Activated T-cell treated with anti-CD3 and anti-CD28 coated beads, Interleukin-2, amount 50 U/mL, for 72 hours (primary cell): ENCODE measurements at places on chromosomes 1 and 21.
A peak's percentile ranks its signal among the peaks of the same experiment; 100 is the strongest.

DNA sequence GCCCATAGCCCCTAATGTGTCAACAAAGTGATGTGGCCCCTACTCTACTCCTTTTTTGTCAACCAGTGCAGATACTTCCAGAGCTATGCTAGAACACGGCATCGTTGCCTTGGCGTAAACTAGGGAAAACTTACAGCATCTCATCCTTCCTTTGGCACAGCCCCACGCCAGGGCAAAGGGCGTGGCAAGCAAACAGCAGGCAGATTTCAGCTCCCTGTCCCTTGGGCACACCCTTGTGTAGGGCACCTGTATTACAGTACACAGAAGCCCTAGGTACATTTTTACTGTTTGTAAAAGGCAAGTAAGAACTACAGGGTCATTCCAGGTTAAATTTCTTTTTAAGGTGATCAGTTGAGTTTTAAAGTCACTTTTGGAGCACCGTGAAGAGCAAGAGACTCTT lies 29.3 kb downstream of the PRDX6 start:
- DNase-seq: peak; percentile 9

- no peak for DNase-seq
Measured at GRCh38 chr1:59605184-59605583, 209.6 kb upstream of the HOOK1 start.

- no peak for DNase-seq
Measured at GRCh38 chr1:47587891-47588582, 150.2 kb downstream of the FOXD2 start.

GRCh38 chr1:43990271-43991199 lies 864 bp upstream of the CCDC24 start:
- no peak for DNase-seq

GRCh38 chr1:4743978-4744750 lies 89.8 kb downstream of the AJAP1 start:
- no peak for DNase-seq

- DNase-seq: no peak
Measured at GRCh38 chr1:42336978-42337377, 1.9 kb upstream of the FOXJ3 start.

GRCh38 chr1:212819726-212820125 lies 27.7 kb downstream of the SPATA45 start:
- DNase-seq: no peak

GRCh38 chr1:248844526-248844925 lies 6.5 kb downstream of the ZNF672 start:
- DNase-seq: no peak

GRCh38 chr1:217138799-217139466 lies 415.7 kb upstream of the ESRRG start:
- no peak for DNase-seq

- peak; percentile 55 for DNase-seq
Measured at GRCh38 chr1:169312084-169312954, 55.3 kb downstream of the NME7 start.
